ENCODE measurements at places on chromosomes 1 and 21. TPM values are rescaled to one million over a fixed set of nuclear protein-coding genes. Genes with fewer than 3 reads are reported as not detected.

DNA sequence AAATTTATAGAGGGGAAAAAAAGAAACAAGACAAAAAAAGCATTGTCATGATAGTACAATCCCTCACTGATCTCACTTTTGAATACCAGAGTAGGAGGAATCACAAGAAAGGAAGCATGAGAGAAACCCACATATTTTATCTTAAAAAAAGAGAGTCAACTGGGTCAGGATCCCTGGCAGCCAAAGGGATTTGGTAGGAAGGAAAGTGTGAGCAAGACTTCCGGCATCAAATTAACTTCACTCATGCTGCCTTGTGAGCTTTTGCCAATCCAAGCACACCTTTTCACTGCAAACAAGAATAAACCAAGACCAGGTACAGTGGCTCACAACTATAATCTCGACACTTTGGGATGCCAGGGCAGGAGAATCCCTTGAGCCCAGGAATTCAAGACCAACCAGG lies 53.1 kb downstream of the SLC9C2 start:
- no peak for DNase-seq

The CA14 gene
- total RNA-seq, result not detected

The GBP1 gene
- total RNA-seq, result 30.3 TPM

DNA sequence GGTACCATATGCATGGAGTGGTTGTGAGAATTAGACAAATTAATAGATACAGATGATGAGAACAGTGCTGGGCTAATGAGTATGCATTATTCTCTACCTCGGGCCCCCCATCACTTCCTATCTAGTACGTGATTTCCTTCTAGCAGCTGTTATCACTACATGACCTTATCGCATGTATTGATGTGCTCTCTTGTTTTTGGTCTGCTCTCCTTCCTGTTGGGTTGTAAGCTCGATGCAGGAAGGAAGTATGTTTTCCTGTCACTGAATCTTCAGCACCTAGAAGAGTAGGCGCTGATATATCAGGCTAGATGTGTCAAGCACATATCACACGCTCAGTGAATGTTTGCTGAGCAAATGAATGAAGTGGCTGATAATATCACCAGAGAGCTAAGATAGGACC lies 43.9 kb upstream of the IFNAR2 start:
- DNase-seq, result no peak

DNA sequence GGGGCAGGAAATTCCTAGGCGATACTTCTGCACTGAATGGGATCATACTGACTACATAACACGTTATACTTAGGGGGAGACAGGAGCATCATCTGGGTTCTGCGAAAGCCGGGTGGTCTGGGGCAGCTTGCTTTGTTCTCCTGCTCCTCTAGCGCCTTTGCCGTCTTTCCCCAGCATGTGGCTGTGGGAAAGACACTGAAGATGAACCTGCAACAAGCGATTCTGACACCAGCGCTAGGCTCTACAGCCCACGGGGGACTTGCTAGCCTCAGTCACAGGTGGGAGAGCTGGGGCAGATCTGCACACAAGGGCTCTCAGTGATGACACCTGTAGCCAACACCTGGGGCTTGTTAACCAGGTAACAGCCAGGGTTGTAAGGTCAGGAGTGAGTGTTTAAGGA lies 51.8 kb downstream of the CD46 start:
- DNase-seq, result no peak

Data from myocyte (in vitro differentiated cells).